ENCODE measurements at places on chromosomes 4 and X. TPM values are rescaled to one million over a fixed set of nuclear protein-coding genes. Genes with fewer than 3 reads are reported as not detected.

GRCh38 chrX:54808109-54808604, 612 bp downstream of the MAGED2 start:
- DNase-seq = no peak

DNA sequence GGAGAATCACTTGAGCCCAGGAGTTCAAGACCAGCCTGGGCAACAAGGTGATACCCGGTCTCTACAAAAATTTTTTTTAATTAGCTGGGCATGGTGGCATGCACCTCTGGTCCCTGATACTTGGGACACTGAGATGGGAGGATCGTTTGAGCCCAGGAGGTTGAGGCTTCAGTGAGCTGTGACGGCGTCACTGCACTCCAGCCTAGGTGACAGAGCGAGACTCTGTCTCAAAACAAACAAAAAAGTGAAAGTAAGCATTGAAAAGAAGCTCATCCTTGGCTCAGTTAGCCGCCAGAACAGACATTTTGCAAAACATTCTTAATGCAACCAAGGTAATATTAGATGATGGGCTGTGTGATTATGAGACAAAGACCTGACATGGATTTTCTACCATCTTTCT, 223.3 kb upstream of the VCX3A start:
- DNase-seq = no peak

ARHGEF6 gene
- 0.08 TPM for total RNA-seq

DNA sequence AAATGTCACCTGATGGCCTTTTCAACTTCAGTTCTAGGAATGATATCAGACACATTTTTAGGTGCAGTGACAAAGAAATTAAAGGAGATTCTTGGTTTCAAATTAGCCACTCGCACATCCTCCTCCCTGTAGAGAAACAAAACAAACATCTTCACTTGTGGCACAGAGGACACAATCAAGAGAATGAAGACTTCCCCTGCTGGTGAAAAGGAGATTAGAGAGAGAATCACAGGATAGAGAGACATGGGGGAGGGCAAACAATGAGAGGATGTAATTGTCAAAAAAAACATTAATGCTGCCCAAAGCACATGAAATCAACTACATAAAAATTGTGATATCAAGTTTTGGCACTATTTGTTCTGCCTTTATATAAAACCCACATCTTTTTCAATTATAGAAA, 34.5 kb downstream of the ACE2 start:
- DNase-seq = no peak

MAGEB10 gene
- not detected for total RNA-seq

FMR1 gene
- 99.9 TPM for total RNA-seq

RBMXL3 gene
- not detected for total RNA-seq

XAGE1B gene
- not detected for total RNA-seq

DNA sequence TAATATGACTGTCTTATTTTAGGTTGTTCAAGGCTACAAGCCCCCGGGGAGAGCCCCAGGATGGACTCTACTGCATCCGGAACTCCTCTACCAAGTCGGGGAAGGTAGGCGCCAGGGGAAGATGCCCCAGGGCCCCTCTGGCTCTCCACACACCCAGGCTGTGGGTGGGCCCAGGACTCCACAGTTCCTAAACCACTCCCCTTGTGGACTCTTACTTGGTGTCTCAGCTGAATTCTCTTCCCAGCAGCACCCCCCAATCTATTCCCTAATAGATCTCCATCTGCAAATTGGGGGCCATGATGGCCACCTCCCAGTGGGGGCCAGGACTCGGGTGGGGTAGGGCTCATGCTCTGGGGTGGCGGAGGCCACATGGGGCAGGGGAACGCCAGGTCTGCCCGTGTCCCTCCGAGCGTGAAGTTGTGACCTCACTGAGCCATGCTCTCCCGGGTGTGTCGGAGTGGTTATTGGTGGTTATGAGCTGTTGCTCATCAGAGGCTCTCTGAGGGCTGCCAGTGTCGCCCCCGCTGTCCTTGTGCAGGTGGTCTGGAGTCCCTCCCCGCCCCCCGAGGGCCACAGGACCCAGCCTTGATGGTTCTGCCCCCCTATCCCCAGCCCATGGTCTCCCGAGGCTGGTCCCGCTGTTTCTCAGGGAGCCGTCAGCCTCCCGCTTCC, 11.2 kb upstream of the ADD1 start:
- DNase-seq = no peak

DNA sequence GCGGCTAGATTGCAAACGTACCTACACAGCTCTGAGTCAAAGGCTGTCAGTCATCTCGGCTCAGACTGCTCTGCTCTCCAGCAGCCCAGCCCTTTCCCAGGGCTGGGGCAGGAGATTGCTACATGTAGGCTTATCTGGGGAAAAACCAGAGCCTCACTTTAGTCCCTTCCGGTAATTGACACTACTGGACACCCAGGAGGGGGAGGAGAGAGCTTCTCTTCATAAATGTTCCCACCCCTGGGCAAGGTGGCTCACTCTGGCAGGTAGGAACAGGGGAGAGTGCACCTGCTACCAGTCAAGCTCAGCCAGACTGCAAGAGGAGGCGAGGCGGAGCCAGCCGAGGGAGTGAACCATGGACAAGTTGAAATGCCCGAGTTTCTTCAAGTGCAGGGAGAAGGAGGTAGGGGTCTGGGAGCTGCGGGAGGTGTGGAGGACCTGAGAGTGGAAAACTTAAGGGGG, at the start of gene SLC6A14:
SLC6A14 (plus strand) TSS at position 249 of the 459 bp plus-strand sequence; CDS start at position 353, 104 bp downstream.
- DNase-seq = peak; percentile 84

DNA sequence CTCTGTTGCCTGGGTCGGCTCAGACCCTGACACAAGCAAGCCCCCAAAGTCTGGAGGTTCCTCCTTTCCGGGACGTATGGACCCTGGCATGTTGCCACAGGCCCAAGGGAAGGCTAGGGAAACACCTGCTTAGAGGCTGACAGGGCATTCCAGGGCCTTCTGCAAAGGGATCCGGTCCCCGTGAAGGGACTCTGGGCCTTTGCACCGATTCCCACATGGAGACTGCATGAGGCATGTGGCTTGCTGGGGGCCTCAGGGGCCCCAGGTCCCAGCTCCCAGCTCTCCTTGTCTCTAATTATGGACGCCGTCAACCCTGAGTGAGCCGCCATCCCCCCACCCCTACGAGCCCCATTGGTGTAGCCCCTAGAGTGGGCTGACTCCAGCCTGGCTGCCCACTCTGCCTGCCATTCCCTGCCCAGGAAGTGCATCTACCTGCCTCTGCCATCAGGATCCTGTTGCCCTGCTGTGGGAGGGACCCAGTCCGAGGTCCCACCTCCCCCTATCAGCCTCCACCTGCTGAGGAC, 4.2 kb upstream of the RGS12 start:
- DNase-seq = no peak

TCEAL4 gene
- total RNA-seq = 41.0 TPM

MAGEA8 gene
- total RNA-seq = not detected

GRCh38 chr4:41887821-41888686, 47.2 kb upstream of the TMEM33 start:
- peak; percentile 24 for DNase-seq

DNA sequence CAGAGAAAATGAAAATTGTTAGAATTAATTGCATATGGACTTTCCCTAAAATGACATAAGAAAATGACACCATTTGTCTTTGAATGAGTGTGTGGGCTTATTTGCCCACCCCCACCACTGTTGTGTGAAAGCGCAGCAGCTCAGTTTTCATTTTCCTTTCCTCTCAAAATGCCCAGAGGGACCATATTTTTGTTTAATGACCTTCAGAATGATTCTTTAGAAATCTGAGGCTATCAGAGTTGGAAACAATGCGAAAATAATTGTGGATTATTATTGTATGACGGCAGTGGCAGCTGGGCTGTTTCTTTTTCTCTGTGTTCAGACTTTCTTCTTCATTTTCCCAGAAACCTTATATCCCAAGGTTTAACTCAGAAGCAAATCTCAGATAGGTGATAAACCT, 44.6 kb upstream of the TEX13A start:
- DNase-seq = no peak

DNA sequence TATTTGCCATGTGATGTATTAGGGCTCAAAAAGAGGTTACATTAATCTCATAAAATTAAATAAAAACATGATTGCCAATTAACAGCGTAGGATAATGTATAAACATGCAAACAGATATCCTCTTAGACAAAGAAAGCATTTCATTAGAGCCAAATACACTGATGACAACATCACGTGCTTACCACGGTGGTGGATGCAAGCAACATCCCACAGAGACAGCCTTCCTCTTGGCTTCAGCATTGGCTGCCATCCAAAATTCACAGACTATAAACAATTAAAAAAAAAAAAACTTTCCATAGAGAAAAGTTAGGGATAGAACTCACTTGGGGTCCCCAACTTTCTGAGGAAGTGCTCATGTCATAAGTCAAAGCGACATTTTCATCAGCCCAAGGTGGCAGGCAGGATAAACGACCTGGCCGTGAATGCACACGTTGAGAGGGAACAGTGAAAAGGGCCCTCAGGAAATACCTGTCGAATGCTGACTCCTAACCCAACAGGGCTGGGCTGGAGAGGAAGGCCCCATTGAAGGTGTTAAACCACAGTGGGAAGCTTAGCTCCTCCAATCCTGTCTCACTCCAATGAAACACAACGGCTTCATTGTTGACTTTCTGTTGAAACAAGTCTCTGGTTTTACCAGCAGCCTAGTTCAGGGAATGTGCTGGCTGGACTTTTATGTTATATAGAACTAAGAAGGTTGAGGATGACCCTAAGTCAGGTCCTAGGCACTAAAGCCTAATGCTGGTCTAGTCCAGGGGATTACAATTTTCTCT, 48.4 kb downstream of the IDS start:
- DNase-seq = no peak

DNA sequence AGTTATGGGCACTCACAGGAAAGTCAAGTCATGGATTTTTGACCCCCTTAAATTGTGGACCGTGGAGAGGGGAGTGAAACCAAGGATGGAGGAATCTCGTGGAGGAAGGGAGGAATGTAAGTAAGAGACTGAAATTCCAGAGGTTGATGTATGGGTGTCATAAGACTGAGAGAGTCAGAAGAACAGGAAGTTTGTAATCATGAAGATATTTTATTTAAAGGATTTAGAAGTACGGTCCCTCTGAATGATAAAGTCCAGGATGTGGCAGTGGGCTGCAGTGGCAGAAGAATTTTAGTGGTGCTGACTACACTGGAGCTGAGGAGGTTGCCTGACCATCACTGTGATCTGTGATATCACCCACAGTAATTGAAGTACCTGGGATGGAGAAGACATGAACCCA, 57.8 kb downstream of the DCLK2 start:
- no peak for DNase-seq

DNA sequence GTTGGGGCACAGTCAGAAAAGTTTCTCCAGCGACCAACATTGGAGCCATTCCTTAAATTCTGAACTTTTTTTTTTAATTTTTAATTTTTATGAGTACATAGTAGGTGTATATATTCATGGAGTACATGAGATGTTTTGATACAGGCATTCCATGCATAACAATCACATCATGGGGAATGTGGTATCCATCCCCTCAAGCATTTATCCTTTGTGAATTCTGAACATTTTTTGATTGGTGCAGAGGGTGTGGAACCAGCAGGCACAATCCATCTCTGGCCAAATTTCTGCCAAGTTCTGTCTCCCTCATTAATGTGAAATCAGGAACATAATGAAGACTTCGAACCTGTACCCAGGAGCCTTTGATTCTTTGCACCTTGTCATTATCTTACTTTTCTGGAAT, 267.0 kb downstream of the FRMPD4 start:
- no peak for DNase-seq

DNA sequence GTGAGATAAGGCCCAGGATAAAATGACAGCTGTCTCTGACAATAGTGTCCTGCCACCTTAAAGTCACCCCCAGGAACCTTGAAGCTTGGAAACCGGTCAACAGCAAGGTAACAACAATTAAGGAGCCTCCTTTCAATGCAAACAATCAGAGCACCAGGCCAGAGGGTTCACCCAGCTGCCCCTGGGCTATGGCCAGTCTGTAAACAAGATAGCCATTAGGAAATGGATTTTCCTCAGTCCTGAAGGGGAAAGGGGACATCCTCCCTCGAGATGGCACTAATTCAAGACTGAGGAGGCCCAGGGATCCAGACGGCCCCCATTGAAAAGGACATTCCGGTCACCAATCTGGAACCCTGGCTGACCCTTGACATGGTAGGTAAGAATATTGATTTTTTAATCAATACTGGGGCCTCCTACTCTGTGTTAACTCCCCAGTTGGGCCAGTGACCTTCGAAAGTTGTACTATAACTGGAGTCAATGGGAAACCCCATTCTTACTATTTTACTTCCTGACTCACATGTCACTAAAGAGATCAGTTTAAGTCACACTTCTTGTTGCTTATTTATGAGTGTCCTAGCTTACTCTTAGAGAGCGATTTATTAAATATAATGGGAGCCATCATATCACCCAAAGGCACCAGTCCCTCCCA, 61.7 kb upstream of the CT45A1 start:
- DNase-seq = no peak

- no peak for DNase-seq
Measured at GRCh38 chr4:167088115-167088514, 146.2 kb downstream of the SPOCK3 start.

DNA sequence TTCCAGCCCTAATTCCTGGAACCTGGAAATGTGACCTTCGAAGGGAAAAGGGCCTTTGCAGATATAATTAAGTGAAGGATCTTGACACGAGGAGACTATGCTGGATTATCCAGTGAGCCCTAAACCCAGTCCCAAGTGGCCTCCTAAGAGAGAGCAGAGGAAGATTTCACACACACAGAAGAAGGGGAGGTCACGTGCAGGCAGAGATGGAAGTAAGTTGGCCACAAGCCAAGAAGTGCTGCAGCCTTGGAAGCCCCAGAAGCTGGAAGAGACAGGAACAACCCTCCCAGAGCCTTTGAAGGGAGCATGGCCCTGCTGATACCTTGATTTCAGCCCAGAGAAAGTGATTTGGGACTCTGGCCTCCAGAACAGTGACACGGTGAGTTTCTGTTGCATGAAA, 51.9 kb downstream of the EVC2 start:
- no peak for DNase-seq

USP17L21 gene
- total RNA-seq = not detected

GRCh38 chr4:28062562-28062961, 1201.9 kb downstream of the STIM2 start:
- no peak for DNase-seq

DNA sequence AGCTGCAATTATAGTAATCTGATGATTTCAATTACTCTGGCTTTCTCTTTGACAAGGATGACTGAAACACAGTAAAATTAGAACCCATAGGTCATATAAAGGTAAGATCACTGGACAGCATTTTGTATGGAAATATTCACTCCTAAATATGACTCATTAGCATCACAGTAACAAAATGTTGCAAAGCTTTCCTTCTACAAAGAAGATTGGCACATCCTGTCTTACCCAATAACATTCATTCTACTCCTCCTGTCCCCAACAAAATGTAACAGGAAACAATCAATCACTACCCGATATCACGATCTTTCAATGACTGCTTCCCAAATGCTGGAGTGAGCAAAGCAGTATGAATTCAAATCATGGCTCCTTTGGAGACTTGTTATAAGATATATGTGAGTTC, 95.3 kb downstream of the FANCB start:
- DNase-seq = peak; percentile 40

DNA sequence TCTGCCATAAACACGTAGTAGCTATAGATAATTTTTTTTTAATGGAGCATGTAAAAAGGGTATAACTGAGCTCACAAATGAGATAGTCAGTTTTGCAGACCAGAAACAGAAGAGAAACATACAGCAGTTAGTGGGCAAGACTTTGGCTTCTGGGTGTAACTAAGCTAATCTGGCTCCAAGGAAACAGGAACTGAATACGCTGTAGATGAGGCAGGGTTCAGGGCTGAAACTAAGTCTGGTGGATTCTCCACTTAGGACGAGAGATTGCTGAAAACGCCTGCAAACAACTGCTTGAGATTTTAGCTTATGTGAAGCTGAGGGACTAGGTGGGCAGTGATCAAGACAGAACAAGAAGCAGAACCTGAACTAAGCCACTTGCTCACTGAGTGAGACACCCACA, 91.7 kb downstream of the SMIM20 start:
- DNase-seq = no peak

GRCh38 chr4:40686081-40686913, 56.6 kb upstream of the RBM47 start:
- no peak for DNase-seq
